ENCODE measurements at places on chromosomes 16 and 17. TPM values are rescaled to one million over a fixed set of nuclear protein-coding genes. Genes with fewer than 3 reads are reported as not detected.

Gene ARL17B
- polyA plus RNA-seq, result 10.7 TPM

Gene PDILT
- polyA plus RNA-seq, result not detected

Gene KRTAP9-4
- polyA plus RNA-seq, result not detected

Gene CDH1
- polyA plus RNA-seq, result 22.1 TPM
